ENCODE measurements at places on chromosomes 12 and 14.

DNA sequence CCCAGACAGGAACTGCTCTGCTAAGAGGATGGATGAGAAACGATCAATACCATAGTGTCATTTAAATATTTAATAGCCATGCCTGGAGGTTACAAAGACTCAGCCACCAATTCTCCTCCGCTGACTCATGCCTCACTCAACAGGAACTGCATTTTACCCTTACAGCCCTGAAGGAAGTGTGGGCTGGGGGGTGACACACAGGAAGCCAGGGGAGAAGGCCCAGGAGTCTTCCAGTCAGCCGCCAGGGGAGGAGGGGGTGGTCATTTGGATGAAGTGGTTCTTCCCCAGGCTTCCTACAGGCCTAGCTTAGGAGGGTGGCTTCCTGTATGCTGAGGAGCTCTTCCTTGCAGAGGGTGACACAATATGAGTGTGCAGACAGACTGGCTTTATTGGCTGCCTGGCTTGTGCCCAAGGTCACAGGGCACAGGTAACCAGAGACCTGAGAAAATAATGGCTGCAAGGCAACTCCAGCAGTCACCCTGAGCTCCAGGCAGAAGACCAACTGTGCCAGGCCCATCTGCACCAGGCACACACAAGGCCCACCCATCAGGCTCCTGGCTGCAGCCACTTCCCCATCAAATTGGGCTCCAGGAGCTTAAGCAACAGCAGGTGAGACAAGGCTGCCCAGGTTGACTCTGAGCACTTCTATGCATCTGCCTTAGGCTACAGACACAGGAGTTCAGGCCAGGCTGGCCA is 30.6 kb upstream of the RPLP0 start:
- peak; percentile 99 for DNase-seq

DNA sequence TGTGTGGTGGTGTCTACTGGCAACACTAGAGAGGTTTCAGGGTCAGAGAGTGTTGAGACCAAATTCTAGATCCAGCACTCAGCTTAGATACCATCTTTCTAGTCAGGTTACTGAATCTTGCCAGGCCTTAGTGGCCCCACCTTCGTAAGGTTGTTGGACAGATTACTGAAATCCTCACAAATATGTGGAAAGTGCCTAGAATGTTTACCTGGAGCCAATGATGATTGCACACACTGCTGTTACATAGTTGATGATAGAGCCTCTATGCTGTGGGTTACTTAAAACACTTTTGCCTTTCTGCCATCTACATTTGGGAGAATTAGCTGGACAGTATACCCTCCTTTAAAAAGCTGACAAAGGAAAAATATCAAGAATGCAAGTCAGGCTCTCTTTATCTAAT is 33.2 kb downstream of the SRGAP1 start:
- DNase-seq = no peak

DNA sequence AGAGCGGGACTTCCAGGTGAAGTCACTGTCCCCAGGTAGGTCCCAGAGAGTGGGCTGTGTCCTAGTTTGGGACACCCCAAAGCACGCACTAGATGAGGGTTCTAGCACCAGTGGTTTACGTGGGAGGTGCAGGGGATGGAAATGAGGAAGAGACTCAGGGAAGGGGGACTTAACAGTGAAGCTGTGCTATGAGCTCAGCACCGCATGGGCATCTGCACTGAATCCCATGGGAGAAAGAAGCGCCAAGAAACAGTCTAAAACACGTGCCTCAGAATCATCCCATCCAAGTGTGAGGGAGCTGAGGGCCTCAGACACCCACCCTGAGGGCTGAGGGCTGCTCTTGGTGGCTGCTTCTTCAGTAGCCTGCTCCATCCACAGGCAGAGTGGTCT is 71.5 kb upstream of the ZFP36L1 start:
- DNase-seq = no peak

- DNase-seq = no peak
Measured at GRCh38 chr12:24173067-24173466, 223.6 kb upstream of the SOX5 start.
